ENCODE measurements at places on chromosomes 4 and X.

- DNase-seq, result no peak
Measured at GRCh38 chrX:65598559-65599147, 64.1 kb upstream of the LAS1L start.

GRCh38 chrX:109966246-109966645 lies 36.7 kb upstream of the TMEM164 start:
- no peak for DNase-seq

DNA sequence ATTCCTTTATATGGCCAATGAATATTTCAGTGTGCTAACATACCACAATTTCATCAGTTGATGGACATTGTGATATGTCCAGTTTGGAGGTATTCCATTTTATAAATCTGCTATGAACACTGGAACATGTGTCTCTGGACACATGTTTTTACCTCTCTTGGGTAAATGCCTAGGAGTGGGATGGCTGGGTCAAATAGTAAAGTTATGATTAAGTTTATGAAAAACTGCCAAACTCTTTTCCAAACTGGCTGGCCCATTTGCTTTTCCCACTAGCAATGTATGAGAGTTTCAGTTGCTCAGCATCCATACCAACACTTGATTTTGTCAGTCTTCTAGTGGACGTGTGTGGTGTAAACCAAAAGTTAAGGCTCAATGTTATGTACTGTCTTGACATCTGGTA lies 40.5 kb downstream of the CEP44 start:
- DNase-seq, result no peak

GRCh38 chr4:59823311-59823710 lies 1376.8 kb upstream of the ADGRL3 start:
- DNase-seq, result no peak

- no peak for DNase-seq
Measured at GRCh38 chr4:170001745-170002267, 24.4 kb downstream of the MFAP3L start.

GRCh38 chr4:85725721-85726170 lies 250.8 kb downstream of the ARHGAP24 start:
- peak; percentile 28 for DNase-seq

- DNase-seq, result no peak
Measured at GRCh38 chr4:57734104-57734670, 624.0 kb upstream of the IGFBP7 start.

GRCh38 chrX:71910986-71911730 lies 513 bp downstream of the NHSL2 start:
- peak; percentile 5 for DNase-seq

GRCh38 chr4:75976177-75976576 lies 14.6 kb downstream of the SDAD1 start:
- DNase-seq, result no peak

DNA sequence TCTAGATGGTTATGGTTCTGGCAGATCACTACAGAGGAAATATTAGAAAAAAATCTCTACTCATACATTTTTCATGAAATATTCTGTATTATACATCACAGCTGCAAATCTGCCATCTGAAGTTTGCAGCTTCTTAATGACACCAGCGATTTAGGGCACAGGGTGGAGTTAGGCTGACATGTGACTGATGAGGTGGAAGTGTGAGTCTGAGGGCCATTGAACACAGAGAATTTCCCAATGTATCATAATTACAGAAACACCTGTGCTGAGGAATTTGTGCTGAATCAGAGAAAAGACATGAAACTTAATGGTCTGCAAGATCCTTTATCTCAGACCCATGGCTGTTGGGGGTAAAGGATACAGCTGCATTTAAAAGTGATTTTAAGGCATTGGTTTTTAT lies 2025.6 kb upstream of the AGA start:
- DNase-seq, result no peak

DNA sequence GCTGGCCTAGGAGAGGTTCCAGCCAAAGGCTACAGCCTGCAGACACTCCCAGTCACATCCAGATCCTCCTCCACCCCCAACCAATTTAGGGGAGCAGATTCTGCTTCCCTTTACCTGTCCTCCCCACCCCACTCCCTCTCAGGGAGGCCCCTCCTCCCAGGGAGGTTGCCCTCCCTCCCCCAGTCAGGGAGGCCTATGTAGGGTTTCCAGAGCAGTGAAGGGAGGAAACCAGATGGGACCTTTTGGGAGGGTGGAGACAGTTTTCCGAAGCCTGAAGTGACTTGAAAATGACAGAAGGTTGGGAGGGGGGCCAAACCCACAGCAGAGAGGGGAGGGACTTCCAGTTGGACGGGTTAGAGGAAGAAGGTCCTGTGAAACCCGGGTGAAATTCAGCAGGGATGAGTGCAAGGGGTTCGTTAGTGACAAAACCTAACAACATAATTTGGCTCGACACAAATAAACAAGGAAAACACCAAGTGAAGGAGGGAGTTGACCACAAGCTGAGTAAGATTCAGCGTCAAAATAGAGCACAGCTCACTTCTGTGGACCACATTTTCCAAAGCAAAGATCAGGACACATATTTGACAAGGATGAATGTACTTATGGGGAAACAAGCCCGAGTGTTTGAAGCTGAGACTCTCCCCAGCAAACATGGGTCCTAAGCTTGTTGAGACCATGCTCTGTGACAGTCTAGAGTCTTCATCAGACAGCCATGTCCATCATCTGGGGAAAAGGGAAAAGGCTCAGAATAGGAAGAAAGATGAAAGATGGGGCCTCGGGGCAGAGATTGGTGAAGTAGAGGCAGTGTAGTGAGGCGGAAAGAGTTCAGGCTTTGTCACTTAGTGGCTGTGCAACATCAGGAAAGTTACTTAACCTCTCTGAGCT lies 46.4 kb downstream of the PRPS1 start:
- DNase-seq, result peak; percentile 34

GRCh38 chr4:137700751-137701150 lies 168.5 kb upstream of the PCDH18 start:
- DNase-seq, result no peak

GRCh38 chrX:50635817-50636365 lies 165.3 kb upstream of the DGKK start:
- no peak for DNase-seq

GRCh38 chrX:68743754-68744153 lies 85.1 kb upstream of the EFNB1 start:
- no peak for DNase-seq

- DNase-seq, result no peak
Measured at GRCh38 chr4:100708776-100709175, 191.0 kb upstream of the EMCN start.

All from left colon (tissue), 2 donors.